Hematopoietic multipotent progenitor cell treated with erythropoietin and hydrocortisone succinate and interleukin-3 and kit ligand, for 6 days (in vitro differentiated cells): ENCODE measurements at places on chromosomes 11 and 22.

DNA sequence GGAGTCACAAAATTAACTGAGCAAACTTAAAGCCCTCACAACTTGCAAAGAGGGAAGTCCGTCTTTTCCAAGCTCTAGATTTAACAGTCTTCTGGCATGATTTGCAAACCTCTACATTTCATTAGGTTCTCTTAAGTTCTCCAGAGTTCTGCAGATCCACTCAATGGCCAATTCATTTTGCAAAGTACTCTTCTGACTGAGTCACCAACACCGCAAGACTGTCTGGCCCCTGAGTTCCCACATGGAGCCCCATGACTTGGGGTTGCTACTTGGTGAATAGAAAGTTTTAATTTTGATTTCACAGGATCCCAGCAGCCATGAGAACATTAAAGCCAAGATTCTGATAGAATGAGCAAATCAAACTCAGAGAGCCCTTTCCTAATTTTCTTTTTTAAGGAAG is 134.5 kb downstream of the PLEKHA7 start:
- no peak for DNase-seq

DNA sequence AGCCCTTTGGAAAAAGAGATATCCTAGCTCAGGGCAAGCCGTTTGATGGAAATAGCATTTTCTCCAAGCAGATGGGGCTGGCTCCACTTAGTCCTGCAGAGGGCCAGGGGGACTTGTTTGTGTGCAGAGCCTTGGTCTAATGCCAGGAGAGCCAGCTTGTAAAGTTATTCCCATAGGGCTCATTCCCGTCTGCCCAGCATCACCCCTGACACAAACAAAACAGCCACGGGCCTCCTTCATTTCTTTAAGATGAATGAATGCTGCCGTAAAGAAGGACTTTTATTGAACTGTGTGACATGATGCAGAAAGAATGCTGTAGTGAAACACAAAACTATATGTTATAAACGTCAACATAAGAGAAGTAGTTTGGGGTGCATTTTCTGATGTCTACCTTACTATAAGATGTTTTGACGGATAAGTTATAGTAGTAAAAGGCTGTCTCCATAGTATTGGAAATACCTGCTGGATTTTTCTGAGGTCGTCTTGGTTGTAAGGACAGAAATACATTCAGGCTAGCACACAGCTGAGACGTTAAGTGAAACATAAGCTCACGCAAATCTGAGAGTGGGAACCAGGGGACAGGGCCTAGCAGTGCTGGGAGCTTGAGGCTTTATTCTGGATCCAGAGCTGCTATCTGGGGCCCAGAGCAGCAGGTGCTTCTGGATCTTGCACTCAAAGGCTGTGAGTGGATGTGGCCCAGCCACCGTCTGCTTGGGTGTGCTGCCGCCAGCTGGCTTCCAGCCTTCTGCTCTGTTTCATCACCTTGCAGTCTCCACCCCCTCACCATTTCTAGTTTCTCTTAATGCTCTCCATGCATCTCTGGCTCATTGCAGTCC is 53.3 kb downstream of the NCAM1 start:
- no peak for DNase-seq

GRCh38 chr11:67429038-67429668 is 859 bp downstream of the RPS6KB2 start:
- no peak for DNase-seq

GRCh38 chr22:23401910-23402274 is 178.2 kb downstream of the IGLL1 start:
- DNase-seq = peak; percentile 16

DNA sequence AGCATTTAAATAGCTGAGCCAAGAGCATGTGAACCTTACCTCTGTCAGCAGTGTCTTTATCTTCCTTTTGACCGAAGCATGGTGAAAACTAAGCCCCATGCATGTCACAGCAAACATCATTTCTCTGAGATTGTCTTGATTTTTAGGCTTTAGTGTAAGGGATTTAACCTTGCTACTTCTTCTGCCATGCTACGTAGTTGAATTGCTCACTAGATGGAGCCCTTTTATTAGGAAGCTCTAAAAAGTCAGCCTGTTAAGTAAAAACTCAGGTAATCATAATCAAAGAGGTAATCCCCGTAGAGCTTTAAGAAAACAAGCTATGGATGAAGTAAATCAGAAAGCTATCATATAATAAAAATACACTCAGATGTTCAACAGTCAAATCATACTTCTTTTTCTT is 149.5 kb downstream of the PGR start:
- DNase-seq = peak; percentile 30

DNA sequence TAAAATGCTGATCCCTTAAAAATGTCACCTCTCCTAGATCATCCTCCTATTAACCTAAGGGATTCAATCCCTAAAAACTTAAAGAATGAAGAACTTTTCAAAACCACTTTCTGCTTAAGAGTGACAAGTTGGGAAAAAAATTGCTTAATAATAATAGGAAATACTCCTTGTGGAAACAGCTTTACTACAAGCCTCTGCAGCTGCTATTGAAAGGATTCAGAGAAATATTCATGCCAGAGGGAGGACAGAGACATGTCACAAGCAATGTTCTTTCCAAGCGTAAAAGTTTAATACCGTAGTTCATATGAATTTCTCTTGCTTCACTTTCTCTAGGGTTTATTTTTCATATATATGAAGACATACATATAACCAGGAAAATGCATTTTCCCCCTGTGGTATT is 98.2 kb downstream of the ARHGAP20 start:
- DNase-seq = no peak

- peak; percentile 56 for DNase-seq
These were observed 133.0 kb upstream of the C11orf58 start for GRCh38 chr11:16605389-16605893.

- no peak for DNase-seq
These were observed 36.2 kb upstream of the PAK1 start for GRCh38 chr11:77510095-77510494.

- DNase-seq = peak; percentile 24
These were observed 3.2 kb upstream of the STK33 start for GRCh38 chr11:8597182-8597581.

- DNase-seq = peak; percentile 55
These were observed 16.4 kb downstream of the LMO1 start for GRCh38 chr11:8247312-8247711.

GRCh38 chr11:46202696-46203391 is 74.6 kb upstream of the CREB3L1 start:
- DNase-seq = no peak

GRCh38 chr11:132911186-132911585 is 621.1 kb downstream of the OPCML start:
- DNase-seq = no peak

DNA sequence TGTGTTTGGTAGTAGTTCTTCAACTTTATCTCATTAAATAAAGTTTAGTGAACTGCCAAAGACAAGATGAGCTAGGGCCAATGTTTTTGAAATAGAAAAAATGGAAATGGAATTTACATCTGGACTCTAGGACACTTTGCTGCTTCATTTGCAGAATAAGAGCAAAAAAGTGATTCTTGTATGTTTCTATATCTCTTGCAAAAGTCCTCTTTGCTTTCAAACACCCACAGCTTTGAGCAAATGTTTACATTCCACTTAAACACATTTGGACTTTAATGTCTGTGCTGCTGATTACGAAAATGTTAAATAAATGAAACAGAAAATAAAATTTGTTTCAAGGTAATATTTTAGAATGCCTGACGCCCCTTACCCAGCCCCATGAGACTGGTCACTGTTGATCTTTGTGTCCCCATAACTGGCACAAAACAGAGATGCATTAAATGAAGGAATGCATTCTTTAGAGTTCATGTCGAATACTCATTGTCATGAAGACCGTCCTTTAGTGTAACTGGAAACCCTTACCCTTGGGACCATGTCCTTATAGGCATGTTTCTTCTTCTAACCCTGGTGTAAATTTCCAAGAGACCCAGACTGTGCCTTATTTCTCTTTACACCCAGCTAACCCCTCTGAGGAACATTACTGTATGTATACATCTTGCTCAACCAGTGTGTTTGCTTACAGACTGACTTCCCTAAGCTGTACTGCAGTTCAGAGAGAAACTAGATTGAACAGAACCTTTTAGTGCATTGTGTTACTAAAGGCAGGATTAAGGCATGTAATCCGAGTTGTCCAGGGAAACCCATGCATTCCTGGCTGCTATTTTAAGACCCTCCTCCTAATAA is 199.7 kb downstream of the NAV2 start:
- no peak for DNase-seq

DNA sequence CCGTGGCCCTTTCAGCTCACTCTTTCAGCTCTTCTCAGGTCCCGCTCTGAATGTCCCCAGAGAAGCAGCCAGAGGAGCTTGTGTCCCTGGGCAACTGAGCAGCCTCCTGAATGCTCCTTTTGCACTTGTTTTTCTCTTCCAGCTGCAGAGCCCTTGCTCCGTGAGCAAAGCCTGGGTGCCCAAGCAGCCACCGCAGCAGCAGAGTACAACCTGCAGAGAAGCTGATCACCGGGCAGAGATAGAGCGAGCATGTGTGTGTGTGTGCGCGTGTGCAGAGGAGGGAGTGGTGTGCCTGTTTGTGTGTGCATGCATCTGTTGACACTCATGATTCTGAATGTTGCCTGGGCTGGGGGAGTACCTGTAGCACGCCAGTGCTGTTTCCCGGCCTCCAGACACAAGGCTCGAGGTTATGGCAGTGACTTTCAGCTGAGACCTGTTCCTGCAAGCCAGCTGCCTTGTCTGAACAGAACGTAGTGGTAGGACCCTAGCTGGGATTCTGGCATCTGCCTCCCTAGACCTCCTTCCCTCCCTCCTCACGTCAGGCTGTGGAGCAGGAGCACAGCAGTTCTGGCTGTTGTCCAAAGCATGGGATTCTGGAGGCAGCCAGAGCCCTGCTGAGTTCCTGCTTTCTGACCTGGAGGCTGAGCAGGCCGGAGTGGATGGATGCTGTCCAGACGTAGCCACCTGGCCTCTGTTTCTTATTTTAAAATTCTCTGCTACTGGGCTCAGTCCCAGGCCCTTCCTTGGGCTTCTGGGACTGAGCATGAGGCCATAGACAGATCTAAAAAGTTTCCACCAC is 4.5 kb upstream of the MAPK8IP1 start:
- no peak for DNase-seq

GRCh38 chr22:32281072-32281471 is 25.9 kb upstream of the SLC5A4 start:
- DNase-seq = no peak

GRCh38 chr11:23099256-23099655 is 239.0 kb upstream of the CCDC179 start:
- no peak for DNase-seq

GRCh38 chr11:35571696-35572095 is 46.3 kb upstream of the PAMR1 start:
- DNase-seq = no peak

- no peak for DNase-seq
These were observed 52.5 kb upstream of the TTC12 start for GRCh38 chr11:113261709-113262475.

DNA sequence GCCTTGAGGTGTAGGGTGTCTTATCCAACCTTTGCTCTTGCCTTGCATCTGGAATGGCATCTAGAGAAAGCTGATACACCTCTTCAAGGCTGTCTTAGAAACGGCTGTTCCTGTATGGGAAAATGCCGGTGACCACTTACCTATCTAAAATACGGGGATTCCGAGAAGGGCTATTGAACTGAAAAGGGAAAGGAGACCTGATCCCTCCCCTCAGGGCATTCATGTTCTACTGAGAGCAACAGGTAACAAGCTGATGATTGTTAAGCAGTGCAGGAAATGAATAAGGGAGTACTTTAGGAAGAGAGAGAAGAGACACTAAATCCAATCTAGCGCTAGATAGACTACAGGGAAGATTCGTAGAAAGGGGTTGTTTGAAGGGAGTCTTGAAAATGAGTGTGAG is 1388.1 kb downstream of the FAM181B start:
- no peak for DNase-seq

DNA sequence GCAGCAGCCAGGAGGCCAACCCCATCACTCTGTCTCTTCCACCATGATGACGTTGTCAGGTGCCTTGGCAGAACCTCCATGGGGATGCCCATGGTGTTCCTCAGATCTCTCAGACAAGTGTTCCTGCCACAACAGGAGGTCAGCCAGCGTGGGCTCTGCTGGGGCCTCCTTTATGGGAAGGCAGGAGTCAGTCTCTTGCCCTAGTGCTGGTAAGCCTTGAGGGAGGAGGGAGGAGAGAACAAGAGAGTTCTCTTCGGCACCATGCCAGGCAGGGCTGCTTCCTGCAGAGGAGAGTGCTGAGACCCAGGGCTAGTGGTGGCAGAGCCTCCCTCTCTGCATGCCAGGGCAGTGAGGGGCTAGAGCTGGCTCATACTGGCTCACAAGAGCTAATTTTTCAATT is 32.5 kb downstream of the GNAZ start:
- no peak for DNase-seq

DNA sequence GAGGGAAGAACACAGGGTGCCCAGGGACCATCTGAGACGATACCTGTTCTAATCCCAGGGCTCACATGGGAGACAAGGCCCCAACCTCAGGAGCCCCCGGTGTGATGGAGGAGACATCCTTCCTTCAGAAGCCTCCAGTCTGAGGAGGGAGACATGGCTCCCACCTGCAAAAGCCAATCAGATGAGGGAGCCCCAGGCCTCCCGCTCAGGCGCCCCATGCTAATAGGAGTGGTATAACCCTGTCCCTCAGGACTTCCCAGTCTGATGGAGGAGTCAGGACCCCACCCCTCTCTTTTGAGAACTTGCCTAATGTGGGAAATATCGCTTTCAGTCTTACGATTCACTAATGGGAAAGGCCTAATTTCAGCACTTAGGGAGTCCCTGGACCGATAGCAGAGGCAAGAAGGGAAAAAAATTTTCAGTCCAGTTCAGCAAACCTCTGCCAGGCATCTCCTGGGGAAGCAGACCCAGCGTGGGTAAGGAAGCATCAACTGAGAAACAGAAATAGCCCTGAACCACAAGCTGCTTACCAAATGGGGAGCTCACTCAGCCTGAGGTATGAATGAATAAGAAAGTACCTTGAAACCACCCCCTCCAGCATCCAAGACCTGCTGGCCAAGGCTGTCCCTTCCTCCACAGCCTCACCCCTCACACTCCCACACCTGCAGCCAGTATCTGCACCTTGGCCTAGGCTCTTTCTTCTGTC is 5.9 kb downstream of the ARRB1 start:
- no peak for DNase-seq

DNA sequence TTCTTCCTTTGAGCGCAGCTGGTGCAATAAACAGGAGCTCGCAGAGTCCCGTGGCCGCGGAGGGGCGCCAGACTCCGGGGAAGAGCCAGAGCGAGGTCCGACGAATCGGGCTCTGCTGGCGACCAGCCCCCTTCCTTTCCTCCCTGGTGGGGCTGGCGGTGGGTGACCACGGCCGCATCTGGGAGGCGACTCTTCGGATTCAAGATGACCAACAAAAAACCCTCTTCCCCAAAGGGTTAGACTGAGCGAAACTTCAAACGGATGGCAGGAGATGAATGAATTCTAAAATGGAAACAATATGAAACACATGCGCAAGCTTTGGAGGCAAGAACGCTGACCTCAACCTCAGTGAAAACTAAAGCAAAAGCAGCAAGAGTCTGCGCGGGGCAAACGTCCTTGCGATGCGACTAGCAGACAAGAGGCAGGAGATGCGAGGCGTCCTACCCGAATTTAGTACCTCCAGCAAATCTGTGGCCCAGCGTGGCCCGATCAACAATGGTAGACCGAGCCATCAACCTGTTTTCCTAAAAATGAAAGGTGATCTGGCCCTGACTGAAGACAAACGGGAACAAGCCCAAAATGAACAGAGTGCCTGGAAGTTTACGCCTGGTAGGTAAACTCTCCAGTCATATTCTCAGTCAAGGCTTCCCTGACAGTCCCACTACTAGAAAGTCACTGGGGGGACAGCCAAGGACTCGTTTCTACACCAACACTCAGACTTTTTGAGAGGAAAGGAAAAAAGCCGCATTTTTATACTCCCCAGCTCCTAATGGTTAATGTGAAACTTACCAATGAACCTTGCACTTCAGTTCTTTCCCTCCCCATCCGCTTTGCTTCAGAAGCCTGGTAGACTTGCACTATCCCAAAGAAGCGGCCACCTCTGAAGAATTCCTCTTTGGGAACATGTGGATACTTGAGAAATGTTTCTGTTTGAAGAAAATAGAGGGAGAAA is 11.6 kb downstream of the MMP3 start:
- DNase-seq = peak; percentile 15
